ENCODE measurements at places on chromosomes 6 and 20.
A peak's percentile ranks its signal among the peaks of the same experiment; 100 is the strongest.

GRCh38 chr20:13278812-13279570 lies 57.9 kb downstream of the ISM1 start:
- no peak for DNase-seq

DNA sequence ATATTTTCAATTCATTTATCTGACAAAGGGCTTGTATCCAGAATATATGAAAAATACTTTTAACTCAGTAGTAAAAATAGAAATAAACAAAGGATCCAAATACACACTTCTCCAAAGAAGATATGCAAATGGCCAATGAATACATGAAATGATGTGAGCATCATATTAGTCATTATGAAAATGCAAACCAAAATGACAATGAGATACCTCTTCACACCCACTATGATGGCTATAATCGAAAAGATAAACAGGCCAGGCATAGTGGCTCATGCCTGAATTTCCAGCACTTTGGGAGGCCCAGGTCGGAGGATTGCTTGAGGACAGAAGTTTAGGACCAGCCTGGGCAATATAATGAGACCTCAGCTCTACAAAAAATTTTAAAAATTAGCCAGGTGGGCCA lies 33.8 kb upstream of the SMAP1 start:
- DNase-seq, result no peak

DNA sequence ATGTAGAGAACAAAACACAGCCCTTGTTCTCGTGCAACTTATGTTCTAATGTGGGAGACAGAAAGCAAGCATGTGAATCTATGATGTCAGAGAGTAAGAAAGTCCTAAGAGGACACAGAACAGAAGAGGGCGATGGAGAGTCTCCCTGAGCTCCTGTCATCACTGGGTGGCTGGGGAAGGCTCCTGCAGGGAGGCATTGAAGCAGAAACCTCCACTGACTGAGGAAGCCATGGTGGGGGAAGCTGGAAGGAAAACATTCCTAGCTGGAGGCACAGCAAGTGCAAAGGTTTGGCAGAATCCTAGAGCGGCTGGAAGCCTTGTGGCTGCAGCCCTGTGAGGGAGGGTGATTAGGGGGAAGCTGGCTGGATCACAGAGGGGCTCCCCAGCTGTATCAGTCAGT lies 248.0 kb downstream of the CDH26 start:
- DNase-seq, result peak; percentile 51

- peak; percentile 46 for DNase-seq
Observed at GRCh38 chr20:35443003-35443402, 5.0 kb upstream of the GDF5 start.

DNA sequence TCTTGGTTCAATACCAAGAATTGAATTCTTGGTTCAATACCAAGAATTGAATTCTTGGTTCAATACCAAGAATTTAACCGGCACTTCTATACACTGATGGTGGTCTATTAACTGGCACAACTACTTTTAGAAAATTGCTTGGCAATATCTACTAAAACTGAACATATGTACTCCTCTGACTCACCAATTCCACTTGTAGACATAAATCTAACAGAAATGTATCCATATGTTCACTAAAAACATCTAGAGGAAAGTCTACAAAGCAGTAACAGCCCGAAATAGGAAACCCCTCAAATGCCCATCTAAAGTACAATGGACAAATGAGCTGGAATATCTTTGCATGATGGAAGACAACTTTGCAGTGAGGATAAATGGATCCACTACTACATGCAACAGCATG lies 71.9 kb downstream of the KIF16B start:
- no peak for DNase-seq

DNA sequence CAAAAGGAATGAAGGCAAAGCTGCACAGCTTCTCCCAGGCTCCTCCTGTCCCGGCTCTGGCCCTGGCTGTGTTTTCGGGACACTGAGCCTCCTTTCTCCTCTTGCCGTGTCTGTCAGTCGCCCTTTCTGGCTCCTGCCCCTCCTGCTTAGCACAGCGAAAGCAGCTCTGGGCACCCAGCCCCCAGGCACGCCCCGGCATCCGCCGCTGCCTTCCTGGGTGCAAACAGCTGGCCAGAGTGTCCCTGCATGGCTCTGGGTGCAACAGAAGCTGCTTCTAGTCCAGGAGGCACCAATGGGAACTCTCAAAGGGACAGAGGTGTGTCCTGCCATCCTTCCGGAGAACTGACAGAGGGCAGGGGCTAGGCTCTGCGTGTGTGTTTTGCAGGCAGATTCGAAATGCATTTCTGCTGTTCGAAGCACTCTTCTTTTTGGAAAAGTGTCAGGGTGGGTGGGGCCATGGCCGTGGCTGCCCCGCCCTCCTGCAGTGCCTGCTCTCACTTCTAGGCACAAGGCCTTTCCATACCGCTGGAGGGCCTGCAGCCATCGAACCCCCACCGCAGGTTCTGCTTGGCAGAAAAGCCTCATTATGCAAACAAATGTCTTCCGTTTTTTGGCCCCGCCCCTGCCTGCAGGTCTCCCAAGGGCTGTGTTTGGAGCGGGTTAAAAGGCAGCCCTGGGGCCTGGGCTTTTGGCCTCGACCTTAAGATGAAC lies 15.5 kb downstream of the COL9A3 start:
- peak; percentile 51 for DNase-seq

DNA sequence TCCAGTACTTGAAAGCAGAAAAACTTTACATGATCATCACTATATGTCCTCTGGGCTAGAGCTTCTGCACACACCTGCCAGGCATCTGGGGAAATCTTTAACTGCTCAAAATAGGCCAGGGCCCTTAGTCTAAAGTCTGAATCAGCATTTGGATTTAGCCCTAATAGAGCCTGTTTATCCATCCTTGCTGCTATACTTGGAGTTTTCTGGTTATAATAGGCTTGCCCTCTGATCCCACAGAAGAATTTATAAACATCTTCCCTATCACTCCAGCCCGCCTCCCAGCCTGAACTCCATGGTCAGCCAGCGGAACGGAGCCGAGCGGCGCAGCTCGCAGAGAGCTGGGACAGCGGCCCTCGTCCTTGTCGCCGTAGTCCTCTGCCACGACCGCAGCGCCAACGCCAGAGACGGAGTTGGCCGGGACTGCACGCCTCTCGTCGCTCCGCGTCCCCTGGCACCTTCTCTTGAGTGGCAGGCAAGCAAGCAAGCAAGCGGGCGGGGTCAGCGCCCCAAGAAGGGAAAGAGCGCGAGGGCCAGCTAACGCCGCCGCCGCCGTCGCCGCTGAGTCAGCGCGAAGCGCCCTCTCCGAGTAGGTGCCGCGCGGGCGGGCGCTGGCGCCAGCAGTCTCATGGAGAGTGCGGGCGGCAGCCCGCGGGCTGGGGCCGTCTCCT lies 25.4 kb upstream of the ASIP start:
- peak; percentile 24 for DNase-seq

Measured in NCI-H2171 (cell line).